ENCODE measurements at places on chromosomes 1 and 21. TPM values are rescaled to one million over a fixed set of nuclear protein-coding genes. Genes with fewer than 3 reads are reported as not detected.
A peak's percentile ranks its signal among the peaks of the same experiment; 100 is the strongest.

TFF1 gene
- total RNA-seq: 0.40 TPM

DNA sequence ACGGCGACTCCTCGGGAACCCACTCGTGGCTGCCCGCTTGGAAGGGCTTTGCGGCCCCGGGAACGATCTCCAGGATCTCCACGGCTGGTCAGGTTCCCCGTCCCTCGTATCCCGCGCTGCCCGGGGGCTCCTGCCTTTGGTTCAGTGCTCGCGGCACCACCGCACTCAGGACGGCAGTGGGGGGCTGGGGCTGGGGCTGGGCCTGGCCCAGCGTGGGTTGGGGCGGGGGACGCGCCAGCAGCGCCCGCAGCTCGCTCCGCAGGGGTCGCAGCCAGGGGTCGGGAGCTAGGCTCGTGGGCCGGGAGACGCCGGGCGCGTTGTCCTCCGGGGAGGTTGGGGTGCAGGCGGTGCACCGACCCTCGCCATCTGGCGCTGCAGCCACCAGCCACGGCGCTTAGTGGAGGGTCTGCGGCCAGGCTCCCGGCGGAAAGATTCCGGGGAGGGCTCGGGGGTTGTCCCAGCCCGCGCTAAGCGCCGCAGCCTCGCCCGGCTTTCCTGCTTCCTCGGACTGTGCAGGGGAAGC, 8.9 kb downstream of the SIM2 start:
- H3K27me3 ChIP-seq: peaks cover 35% of the 10 kb centered on the region
- H3K4me1 ChIP-seq: no peaks in the 10 kb centered on the region
- no peak overlapping the region for H3K27ac ChIP-seq
- H3K4me3 ChIP-seq: no peak overlapping the region
- no peak for DNase-seq

DNA sequence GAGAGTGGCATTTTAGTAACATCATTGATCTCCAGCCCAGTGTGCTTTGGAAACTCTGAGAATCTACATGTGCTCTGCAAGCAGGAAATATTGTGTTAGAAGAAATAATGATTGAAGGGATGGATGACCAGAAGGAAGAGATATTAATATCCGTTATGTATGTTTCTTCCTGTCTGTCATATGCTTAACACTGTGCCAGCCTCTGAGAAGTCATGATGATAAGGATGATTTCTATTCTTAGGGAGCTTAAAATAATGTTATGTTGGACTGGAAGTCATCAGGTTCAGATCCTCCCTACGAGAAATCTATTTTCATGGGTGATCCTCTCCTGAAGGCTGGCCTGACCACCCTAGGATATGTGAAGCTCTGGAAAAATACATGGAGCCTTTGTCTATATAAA, 192.4 kb upstream of the GORAB start:
- no peak for DNase-seq
- no peaks in the 10 kb centered on the region for H3K36me3 ChIP-seq
- no peak overlapping the region for H3K4me3 ChIP-seq
- H3K27me3 ChIP-seq: no peaks in the 10 kb centered on the region
- no peak overlapping the region for H3K27ac ChIP-seq

DNA sequence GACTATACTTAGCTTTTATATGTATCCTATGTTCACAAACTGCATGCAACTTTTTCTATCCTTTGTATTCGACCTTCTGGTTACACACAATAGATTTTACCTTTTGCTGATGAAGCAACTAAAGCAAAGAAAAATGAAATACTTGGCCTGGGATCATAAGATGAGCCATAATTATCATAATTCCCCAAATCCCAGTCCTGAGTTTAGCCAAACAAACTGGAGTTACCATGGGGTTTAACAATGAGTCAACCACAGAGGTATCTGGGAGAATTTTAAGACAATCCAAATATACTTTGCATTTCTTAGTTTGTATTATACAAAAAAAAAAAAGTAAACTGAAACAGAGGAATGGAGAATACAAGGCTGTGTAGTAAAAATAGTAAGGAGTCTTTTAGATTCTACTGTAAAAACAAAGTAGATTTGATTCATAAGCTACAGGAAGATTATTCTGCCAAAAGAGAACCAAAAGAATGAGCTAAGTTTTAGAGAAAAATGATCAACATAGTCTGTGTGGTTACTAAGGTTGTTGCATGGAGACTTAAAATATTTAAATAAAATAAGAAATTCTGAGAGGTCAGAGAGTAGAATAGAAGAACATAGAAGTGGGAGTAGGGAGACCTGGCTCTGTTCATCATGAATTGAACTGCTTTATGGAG, 60.4 kb upstream of the GORAB start:
- H3K27me3 ChIP-seq: no peaks in the 10 kb centered on the region
- H3K4me3 ChIP-seq: no peak overlapping the region
- no peak for DNase-seq
- no peaks in the 10 kb centered on the region for H3K36me3 ChIP-seq

GRCh38 chr1:200740571-200741208, 2.0 kb downstream of the CAMSAP2 start:
- no peak overlapping the region for H3K27ac ChIP-seq
- DNase-seq: no peak
- no peaks in the 10 kb centered on the region for H3K27me3 ChIP-seq
- peak overlapping the region; percentile 99 for H3K4me3 ChIP-seq

GRCh38 chr1:59025898-59026426, 242.1 kb upstream of the JUN start:
- peaks cover 21% of the 10 kb centered on the region for H3K4me1 ChIP-seq
- H3K27ac ChIP-seq: peak overlapping the region; percentile 84
- DNase-seq: peak; percentile 85
- 0 out of 2 replicates have a peak overlapping the region, but pooled peaks have one; percentile 9 for H3K4me3 ChIP-seq
- no peaks in the 10 kb centered on the region for H3K27me3 ChIP-seq

DNA sequence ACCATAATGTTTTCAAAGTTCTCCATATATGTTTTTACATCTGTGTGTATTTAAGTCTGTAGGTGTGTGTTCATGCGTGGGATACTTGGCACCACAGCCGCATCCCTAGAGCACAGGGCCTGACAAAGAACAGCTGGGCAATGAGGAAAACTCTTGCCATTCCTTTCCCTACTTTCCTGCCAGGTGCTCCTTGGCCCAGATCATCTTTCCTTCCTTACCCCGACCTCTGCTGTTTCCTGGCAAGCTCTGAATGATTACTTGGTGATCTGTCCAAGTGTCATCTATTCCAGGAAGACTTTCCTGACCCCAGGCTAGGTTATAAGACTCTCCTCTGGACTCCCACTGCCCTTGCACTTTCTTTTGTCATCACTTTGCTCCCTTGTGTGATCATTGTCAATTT, 123.6 kb downstream of the ELAVL4 start:
- no peak overlapping the region for H3K27ac ChIP-seq
- H3K36me3 ChIP-seq: no peaks in the 10 kb centered on the region
- no peaks in the 10 kb centered on the region for H3K4me1 ChIP-seq
- H3K27me3 ChIP-seq: no peaks in the 10 kb centered on the region

- no peak overlapping the region for H3K4me3 ChIP-seq
- H3K27ac ChIP-seq: no peak overlapping the region
- DNase-seq: no peak
- H3K36me3 ChIP-seq: no peaks in the 10 kb centered on the region
- H3K27me3 ChIP-seq: no peaks in the 10 kb centered on the region
Observed at GRCh38 chr1:225460737-225461532, 33.1 kb upstream of the LBR start.

DNA sequence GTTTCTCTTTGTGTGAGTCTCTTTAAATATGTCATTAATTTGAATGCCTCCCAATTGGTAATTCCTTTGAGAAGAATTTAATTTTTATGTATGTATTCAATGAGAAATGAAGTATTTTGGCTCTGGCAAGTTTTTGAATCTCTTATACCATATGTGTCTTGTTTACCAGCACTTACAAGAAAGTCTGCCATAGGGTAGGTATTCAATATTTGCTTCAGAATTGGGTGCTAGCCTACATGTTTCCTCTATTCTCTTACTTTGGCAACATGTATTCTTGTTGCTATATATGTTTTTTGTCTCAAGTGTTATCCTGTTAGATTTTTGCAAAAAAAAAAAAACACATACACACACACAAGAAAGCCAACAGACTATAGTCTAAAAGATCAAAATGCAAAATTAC, 350.5 kb upstream of the PRMT6 start:
- no peak overlapping the region for H3K27ac ChIP-seq
- H3K4me3 ChIP-seq: no peak overlapping the region
- no peaks in the 10 kb centered on the region for H3K4me1 ChIP-seq
- no peak for DNase-seq
- no peaks in the 10 kb centered on the region for H3K27me3 ChIP-seq

CLCC1 gene
- 19.6 TPM for total RNA-seq

PHF13 gene
- 15.6 TPM for total RNA-seq

DNA sequence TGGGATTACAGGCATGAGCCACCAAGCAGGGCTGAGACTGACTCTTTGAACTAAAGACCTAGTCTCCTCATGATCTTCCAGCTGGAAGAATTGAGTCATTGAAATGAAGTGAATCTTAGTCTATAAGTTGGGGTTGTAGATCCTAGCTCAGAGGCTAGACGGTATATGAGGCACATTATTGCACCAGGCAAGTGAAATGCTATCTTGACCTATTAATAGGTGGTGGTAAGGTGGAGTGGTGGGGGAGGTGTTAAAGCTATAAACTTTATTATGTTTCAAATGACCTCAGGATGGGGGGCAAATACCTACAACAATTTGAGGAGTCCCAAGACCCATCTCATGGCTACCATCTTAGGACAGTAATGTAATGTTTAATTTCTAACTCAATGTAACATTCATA, 36.8 kb upstream of the SLC16A1 start:
- no peak overlapping the region for H3K4me3 ChIP-seq
- H3K27ac ChIP-seq: no peak overlapping the region
- H3K4me1 ChIP-seq: no peaks in the 10 kb centered on the region
- no peaks in the 10 kb centered on the region for H3K27me3 ChIP-seq
- H3K36me3 ChIP-seq: no peaks in the 10 kb centered on the region

FCRL5 gene
- 7.8 TPM for total RNA-seq

GRCh38 chr1:202272103-202272845, 69.5 kb downstream of the UBE2T start:
- H3K4me1 ChIP-seq: no peaks in the 10 kb centered on the region
- no peaks in the 10 kb centered on the region for H3K36me3 ChIP-seq
- H3K27ac ChIP-seq: no peak overlapping the region
- H3K4me3 ChIP-seq: no peak overlapping the region
- H3K27me3 ChIP-seq: 0 out of 2 replicates have a peak, but pooled peaks cover 2% of the 10 kb centered on the region
- no peak for DNase-seq

- H3K36me3 ChIP-seq: no peaks in the 10 kb centered on the region
- H3K27ac ChIP-seq: no peak overlapping the region
- H3K4me3 ChIP-seq: no peak overlapping the region
- no peak for DNase-seq
- peaks cover 26% of the 10 kb centered on the region for H3K4me1 ChIP-seq
Observed at GRCh38 chr1:1003618-1004419, 3.9 kb upstream of the HES4 start.

GRCh38 chr1:166944186-166944967, 31.0 kb downstream of the ILDR2 start:
- no peak overlapping the region for H3K27ac ChIP-seq
- no peaks in the 10 kb centered on the region for H3K4me1 ChIP-seq
- no peaks in the 10 kb centered on the region for H3K27me3 ChIP-seq
- H3K36me3 ChIP-seq: no peaks in the 10 kb centered on the region

- H3K36me3 ChIP-seq: no peaks in the 10 kb centered on the region
- DNase-seq: no peak
- H3K4me3 ChIP-seq: peak overlapping the region; percentile 42
- peaks cover 51% of the 10 kb centered on the region for H3K4me1 ChIP-seq
- no peaks in the 10 kb centered on the region for H3K27me3 ChIP-seq
Observed at GRCh38 chr1:23578311-23578996, 19.2 kb upstream of the ID3 start.

- H3K27me3 ChIP-seq: no peaks in the 10 kb centered on the region
- DNase-seq: no peak
- H3K4me1 ChIP-seq: peaks cover 33% of the 10 kb centered on the region
- peak overlapping the region; percentile 4 for H3K4me3 ChIP-seq
Observed at GRCh38 chr21:17793246-17794123, 25.7 kb downstream of the C21orf91 start.

GRCh38 chr1:67339623-67340343, 32.1 kb downstream of the IL12RB2 start:
- peak; percentile 84 for DNase-seq
- no peaks in the 10 kb centered on the region for H3K36me3 ChIP-seq
- peaks cover 71% of the 10 kb centered on the region for H3K4me1 ChIP-seq
- peak overlapping the region; percentile 20 for H3K4me3 ChIP-seq
- H3K27ac ChIP-seq: peak overlapping the region; percentile 87

MMP23B gene
- total RNA-seq: 0.74 TPM

DNA sequence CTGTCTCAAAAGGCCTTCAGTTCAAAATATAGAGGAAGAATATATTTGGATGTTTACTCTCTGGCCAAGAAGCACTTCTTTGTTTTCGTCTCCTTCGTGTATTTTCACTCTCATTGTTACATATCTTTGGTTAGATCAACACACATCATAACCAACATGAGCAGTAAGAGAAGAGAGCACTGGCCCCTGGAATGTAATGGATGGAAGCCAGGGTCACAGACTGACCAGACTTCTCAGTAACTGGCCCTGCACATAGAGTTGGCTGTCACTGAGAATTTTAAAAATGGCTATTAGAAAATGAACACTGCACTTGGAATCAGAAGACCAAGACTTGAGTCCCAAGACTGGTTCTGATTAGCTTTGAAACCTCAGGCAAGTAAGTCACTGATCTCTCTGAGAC, 215.9 kb upstream of the RRP15 start:
- DNase-seq: no peak
- no peaks in the 10 kb centered on the region for H3K36me3 ChIP-seq
- H3K4me1 ChIP-seq: no peaks in the 10 kb centered on the region
- H3K4me3 ChIP-seq: no peak overlapping the region

GRCh38 chr1:116855773-116856201, 53.9 kb upstream of the PTGFRN start:
- 0 out of 2 replicates have a peak, but pooled peaks cover 3% of the 10 kb centered on the region for H3K4me1 ChIP-seq
- DNase-seq: no peak
- no peaks in the 10 kb centered on the region for H3K27me3 ChIP-seq
- no peaks in the 10 kb centered on the region for H3K36me3 ChIP-seq
- H3K4me3 ChIP-seq: no peak overlapping the region
- H3K27ac ChIP-seq: no peak overlapping the region

GPR3 gene
- 0.33 TPM for total RNA-seq

MARK1 gene
- 0.10 TPM for total RNA-seq

TMEM81 gene
- 1.7 TPM for total RNA-seq

DNA sequence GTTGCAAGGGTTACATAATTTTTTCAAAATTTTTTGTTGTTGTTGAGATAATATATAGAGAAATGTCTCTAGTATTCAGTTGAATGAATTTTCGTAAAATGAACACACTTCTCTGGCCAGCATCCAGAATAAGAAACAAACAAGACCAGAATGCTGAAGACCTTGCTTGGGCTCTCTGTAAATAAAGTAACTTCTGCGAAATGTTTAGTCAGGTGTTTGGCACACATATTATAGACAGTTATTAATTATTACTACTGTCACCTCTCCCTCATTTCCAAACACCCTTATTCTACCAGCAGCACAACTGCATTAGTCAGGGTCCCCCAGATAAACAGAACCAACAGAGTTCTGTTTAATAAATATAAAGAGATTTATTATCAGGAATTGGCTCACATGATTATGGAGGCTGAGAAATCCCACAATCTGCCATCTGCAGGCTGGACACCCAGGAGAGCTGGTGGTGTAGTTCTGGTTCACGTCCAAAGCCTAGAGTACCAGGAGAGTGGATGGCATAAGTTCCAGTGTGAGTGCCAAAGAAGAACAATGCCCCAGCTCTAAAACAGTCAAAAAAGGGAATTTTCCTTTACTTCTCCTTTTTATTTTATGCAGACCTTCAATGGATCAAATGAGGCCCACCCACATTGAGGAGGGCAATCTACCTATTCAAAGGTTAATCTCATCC, 44.1 kb upstream of the KCND3 start:
- H3K4me1 ChIP-seq: no peaks in the 10 kb centered on the region
- no peak overlapping the region for H3K27ac ChIP-seq
- no peak for DNase-seq
- H3K4me3 ChIP-seq: no peak overlapping the region
- H3K27me3 ChIP-seq: no peaks in the 10 kb centered on the region

- no peak overlapping the region for H3K27ac ChIP-seq
- H3K4me1 ChIP-seq: peaks cover 12% of the 10 kb centered on the region
Observed at GRCh38 chr1:41364442-41365319, 3.4 kb downstream of the FOXO6 start.

CATSPERE gene
- total RNA-seq: not detected

FMO1 gene
- not detected for total RNA-seq

All from GM12878 (cell line).